Epithelial cell of prostate (primary cell): ENCODE measurements at places on chromosomes 16 and 17.

GRCh38 chr17:41176744-41177387, 1.2 kb downstream of the KRTAP4-2 start:
- DNase-seq: no peak

- DNase-seq: no peak
These were observed 2.4 kb downstream of the GJD3 start for GRCh38 chr17:40361925-40362695.

DNA sequence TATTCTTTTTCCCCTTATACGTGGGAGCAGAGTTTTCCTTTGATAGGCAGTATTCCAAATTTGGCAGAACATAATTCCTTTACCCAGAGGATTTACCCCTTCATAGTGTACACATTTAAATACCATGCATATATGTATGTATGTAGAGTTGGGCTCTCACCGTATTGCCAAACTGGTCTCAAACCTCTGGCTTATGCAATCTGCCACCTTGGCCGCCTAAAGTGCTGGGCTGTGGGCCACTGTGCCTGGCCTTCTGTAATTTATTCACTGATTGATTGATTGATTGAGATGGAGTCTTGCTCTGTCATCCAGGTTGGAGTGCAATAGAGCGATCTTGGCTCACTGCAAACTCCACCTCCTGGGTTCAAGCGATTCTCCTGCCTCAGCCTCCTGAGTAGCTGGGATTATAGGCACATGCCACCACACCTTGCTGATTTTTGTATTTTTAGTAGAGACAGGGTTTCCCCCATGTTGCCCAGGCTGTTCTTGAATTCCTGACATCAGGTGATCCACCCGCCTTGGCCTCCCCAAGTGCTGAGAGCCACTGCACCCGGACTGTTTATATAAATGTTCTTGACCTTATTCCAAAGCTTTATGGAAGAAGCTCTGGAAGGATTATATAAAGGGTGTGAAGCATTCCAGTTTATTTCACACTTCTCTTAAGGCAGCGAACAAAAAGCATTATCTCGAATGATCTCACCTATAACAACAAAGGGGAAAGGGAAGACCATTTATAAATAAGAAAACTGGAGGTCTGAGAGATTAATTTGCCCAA, 14.9 kb downstream of the GLG1 start:
- DNase-seq: no peak

DNA sequence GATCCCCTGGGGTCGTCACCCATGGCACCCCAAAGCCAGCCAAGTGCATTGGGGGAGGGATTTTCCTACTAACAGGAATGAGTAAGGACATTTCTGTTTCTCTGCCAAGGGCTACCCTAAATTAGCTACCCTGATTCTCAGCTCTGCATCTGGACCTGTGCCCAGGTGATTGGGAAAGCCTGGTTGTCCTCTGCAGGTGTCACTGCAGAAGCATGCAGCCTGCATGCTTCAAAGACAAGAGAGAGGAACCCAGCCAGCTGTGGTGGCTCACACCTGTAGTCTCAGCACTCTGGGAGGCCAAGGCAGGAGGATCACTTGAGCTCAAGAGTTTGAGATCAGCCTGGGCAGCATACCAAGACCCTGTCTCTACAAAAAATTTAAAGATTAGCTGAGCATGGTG, 19.6 kb downstream of the BEAN1 start:
- DNase-seq: no peak

DNA sequence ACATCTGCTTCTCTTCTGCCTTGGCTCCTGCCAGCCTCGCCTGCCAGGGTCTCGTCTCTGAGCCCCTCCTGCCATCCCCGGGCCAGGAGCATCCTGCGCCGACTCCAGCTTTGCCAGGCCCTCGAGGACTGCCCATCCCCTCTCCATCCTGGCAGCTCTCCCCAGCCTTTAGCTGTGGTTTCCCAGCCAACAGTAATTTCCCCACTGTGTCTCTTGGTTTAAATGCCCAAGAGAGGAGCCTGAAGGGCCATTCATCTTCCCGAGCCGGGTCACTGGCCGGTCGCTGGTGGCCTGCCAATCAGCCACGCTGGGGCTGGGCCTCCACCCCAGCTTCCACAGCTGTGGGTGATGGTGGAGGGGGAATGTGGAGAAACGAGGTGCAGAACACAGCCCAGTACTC, 47.8 kb downstream of the MRC2 start:
- no peak for DNase-seq

DNA sequence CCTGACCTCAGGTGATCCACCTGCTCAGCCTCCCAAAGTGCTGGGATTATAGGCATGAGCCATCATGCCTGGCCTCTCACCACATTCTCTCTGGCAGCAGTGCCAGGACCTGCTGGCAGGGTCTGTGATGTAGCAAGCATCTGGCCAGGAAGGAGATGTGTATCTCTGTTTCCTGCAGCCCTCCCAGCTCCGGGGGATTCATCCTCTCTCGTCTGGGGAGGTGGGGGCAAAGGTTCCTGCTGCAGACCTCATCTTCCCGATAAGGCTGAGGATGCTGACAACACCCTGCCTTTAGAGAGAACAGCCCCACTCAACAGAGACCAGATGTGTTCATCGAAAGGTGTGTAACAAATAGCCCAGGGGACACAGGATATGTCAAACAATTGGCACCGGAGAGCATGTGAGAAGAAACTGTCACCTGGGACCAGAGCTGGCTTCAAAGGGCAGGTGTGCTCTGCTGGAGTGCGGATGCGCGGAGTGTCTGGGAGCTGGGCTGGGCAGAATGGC, 54.8 kb upstream of the SEC14L1 start:
- DNase-seq: no peak

DNA sequence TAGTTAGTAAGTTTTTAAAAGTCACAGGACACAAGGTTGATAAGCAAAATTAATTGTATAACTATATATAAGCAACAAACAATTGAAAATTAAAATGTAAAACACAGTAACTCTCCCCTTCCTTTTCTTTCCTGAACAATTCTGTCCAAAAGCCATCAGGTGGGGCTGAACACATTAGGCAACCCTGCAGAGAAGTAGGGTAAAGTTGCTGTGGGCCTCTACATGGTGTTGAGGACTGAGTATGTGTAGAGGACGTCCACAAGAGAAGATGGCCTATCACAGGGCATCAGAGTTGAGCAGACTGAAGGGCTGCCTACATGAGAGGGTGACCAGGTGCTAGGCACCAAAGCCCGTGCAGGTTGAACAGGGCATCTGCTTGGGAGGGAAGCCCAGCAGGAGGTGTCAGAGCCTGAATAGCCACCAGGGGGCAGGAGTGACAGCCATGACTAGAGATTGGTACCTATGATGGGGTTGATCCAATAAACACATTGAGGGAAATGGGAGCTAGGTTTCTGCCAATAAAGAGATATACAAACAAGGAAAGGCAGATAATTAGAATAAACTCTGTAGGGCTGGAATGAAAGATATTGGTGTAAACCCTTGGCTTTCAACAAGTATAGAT, 415.1 kb downstream of the NPIPA8 start:
- no peak for DNase-seq

DNA sequence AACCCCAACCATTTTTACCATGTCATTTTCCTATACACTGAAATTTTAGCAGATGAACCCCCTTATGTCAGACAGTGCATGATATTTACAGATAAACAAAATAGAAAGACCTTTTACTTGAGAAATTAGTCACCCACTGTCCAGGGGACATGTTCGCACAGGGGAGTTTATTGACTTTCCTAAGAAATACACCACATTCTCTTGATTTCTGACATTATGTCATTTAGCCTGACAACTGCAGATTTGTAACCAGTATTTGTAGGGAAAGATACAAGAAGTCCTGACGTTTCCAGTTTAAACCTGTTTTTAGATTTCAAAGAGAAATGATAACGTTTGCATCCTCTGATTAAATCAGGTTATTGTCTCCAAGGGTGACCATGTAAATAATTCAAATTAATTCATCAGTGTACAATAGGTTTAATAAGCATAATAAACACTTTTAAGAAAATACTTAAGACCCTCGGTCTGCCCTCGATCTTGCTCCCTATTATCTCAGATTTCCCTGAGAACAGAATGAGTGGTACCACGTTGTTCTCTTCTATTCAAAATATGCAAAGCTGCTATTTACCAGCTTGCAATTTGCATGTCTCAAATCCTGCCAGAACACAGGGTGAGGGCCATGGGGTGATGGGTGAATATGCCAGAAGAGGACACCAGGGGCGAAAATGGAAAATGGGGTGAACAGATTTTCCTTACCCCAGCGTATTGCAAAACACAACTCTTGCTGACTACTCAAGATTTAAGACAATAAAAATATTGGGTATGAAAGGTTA, 2.1 kb upstream of the LYRM9 start:
- no peak for DNase-seq

DNA sequence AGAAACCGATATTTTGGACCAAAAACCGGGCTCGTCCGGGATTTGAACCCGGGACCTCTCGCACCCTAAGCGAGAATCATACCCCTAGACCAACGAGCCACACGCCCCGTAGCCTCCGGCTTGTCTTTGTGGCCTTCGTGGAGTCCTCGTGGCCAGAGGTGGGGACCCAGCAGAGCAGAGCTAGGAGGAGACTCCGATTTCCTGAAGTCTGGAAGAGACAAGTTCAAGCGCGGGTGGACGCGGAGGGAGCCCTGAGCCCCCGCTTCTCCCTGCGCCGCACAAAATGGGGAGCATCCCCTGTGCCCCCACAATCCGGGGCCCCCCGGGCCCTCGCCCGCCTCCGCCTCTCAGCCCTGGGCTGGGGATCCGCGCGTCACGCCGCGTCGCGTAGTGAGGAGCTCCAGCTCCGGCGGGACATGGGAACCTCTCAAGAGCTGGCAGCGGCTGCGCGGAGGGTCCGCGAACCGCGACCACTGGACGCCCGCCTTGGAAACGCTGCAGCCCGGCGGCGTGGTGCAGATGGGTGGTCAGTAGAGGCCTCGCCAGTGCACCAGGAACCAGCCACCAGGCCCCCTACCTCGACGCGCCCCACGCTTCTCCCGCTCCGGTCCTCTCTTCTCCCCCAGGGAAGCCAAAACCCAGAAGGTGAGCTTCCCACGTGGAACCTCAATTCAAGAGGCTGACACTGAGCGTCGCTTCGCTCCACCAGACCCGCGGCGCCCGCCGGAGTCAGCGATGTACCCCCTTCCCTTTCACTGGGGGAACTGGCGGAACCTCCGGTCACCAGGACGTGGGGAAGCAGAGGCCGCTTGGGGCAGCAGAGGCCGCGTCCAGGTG, 5.2 kb upstream of the OR1F1 start:
- DNase-seq: no peak

GRCh38 chr17:62652251-62653001, 25.0 kb downstream of the MRC2 start:
- no peak for DNase-seq

- no peak for DNase-seq
These were observed 3.4 kb downstream of the MYO18A start for GRCh38 chr17:29176558-29177351.

DNA sequence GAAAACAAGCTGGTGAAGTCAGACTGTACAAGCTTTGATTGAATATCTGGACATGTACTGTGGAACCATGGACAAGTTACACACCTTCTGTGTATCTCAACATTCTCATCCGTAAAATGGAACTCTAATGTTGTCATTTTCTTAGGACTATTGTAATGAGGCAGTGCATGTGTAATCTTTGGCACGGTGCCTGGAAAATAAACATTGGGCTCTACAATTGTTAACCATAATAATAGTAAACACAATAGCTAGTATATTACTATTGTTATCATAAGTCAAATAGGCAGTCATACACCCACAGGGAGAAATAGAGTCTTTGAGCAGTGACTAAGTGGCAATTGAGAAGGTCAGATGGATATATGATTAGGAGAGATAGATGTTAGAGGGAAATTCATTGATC, 39.8 kb upstream of the ANKFN1 start:
- no peak for DNase-seq

DNA sequence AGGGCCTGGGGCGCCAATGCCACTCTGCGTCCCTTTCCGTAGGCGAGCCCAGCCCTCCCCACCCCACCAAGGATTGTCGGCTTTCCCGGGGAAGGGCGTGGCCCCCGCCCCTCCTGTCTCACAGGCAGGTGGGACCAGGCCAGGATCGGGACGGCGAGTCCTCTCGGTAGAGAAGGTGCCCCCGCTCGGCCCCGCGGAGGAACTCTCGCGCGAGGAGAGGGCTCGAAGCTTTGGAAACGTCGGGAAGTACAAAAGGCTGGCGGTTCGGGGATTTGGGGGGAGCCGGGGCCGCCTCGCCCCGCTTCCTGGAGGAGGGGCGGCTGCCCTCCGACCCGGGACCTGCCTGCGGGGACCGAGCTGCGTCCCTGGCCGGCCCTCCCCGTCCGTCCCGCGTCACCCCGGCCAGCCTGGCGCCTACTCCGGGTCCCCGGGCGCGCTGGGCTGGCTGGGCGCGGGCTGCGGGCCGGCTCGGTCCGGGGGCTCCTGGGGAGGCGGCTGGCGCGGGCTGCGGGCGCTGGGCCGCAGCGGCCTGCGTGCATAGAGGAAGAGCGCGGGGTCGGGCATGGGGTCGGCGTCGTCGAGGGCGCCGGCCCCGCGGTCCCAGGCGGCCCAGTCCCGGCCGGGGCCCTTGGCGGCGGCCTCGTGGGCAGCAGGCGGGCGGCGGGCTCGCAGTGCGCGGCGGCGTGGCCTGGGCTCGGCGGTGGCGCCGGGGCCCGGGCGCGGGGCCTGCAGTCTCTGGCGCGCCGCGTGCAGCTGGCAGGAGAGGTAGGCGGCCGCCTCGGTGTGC, 12.6 kb upstream of the CLUH start:
- DNase-seq: no peak

- DNase-seq: no peak
These were observed 441 bp downstream of the VASN start for GRCh38 chr16:4372001-4372577.

DNA sequence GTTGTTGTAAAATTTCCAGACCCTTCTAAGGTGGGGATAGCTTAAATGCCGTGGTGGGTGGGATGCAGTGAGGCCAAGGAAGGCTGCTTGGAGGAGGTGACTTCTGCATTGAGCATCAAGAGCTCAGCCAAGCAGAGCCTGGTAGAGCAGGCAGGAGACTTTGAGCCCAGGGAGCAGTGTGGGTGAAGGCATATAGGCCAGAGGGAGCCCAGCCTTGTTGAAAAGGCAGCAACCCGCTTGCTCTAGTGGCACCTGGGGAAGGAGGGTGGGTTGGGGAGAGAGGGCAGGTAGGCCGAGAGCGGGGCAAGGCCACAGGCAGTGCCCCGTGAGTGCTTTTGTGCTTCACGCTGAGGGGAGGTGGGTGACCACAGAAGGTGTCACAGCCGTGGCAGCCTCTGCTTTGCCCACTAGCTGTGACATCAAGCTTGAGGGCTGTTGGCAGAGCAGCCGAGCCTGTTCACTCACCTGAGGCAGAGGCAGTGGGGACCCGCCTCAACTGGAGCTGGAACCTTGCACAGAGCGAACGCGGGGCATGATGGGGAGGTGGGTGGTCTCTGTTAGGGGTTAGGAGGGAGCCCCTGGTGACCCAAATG, 56.1 kb downstream of the IRF8 start:
- no peak for DNase-seq

DNA sequence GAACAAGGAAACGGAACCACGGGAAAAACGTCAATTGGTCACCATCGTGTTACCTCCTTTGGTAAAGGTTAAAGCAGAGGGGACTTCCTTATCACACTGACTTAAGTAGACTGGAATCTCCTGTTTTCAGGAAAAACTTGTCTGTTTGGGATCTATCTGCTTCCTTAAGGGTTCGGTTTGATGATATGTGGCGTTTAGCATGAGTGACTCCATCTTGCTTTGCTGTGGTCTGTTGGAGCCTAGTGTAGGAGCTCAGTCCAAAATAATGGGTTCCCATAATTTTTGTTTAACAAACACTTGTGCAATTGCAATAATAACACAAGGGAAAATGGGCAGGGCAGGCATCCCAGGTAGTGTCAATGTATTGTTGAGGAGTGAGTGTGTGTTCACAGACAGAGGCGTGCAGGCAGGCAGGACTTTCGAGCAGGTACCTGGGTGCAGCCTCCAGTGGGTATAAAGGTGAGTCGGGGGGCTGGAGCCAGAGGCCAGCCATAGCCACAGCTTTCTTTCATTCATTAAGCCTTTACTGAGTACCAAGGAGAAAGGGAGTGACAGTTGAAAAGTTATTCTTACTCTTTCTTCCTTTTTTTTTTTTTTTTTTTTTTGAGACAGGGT, 4.3 kb upstream of the ENGASE start:
- DNase-seq: no peak
